ENCODE measurements at places on chromosomes 12 and 14. TPM values are rescaled to one million over a fixed set of nuclear protein-coding genes. Genes with fewer than 3 reads are reported as not detected.

The SERPINA12 gene
- not detected for total RNA-seq

The ZC2HC1C gene
- 4.5 TPM for total RNA-seq

The CAPZA3 gene
- total RNA-seq: not detected

DNA sequence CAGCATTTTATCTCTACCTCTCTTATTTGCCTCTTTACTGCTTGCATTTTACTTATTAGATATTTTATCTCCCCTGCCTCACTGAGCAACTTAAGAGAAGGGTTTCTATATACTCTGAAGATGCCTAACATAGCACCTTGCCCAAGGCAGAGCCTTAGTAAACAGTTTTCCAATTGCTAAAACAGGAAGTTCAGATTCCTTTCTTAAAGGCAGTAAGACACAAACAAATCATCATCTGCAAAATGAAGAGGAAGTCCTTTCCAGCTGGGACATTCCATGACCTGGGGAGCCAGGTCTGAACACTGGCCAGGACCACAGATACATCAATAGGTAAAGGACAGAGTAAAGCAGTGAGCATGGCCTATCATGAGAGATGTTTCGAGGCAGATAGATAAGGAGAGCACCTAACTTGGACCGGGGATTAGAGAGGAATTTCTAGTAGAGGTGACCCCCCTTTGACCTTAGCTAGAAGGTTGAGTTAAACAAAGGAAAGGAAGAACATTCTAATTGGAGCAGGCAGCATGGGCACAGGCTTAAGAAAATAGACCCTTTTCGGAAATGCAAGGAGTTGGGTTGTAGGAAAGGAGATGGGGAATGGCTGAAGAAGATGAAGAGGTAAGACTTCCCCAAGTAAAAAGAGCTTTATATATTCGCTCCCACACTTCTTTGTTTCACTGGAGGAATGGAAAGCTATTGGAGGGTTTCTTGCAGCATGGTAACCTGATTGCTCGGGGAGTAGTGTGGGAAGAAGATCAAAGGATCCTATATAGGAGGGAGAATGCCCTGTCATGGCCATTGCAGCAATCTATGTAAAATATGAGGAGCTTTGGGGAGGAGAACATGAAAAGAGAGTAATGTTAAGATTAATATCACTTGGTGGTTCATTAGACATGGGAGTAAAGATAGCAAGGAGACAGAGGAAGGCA is 94.8 kb downstream of the PHLDA1 start:
- DNase-seq: no peak

DNA sequence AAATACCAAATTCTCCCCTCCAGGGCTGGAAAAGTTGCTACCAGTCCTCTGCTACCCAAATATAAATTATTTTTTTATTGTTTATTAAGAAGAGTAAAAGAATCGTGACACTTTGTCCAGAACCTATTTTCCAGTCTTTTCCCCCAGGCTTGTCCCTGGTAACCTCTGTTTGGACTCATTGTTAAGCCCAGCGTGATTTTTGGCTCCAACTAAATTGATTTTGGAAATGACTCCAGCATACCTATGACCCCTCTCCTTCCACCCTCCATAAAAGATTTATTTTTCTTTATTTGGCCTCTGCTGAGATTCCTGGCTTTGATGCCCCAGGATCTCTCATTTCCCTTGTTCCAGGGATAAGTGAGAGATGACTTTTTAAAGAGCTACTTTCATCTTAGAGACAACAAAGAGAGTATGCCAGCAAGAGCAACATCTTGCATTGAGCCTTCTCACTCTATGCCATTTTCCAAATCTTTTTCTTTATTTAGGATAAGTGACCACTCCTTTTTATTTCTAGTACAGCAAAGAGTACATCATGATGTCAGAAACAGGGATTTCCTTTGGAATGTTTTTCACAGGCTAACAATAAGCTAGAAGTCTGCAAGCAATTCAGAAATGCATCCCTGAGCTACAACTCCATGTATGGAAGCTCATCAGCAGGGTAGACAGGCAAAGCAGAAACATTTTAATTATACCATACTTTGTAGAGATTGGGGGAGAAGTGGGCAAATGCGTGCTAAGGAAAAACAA is 75.8 kb downstream of the DAD1 start:
- DNase-seq: no peak
